Endothelial cell of umbilical vein (primary cell): ENCODE measurements at places on chromosomes 5 and 9.

DNA sequence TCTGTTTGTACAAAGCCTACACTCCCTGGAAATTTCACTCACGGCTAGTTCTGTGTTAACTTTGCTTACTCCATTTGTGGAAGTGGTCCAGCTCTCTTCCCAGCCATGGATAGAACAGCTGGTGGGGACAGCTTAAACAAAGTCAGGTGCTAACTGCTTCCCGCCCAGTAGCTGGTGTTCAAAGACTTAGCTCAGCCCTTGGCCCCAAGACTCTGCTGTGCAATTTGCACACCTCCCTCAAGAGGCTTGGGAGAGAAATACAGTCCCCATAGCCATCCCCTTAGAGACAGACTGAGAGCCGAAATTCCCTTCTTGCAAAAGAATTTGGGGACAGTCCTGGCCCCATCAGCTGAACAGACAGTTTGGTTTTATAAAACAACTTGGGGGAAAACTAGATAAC lies 73.8 kb upstream of the RAI14 start:
- H3K36me3 ChIP-seq: no peaks in the 10 kb centered on the region
- DNase-seq: peak; percentile 18
- H3K4me3 ChIP-seq: no peak overlapping the region
- H3K27ac ChIP-seq: peak overlapping the region; percentile 99
- no peaks in the 10 kb centered on the region for H3K27me3 ChIP-seq

GRCh38 chr5:59116231-59116865 lies 533.5 kb downstream of the RAB3C start:
- H3K4me1 ChIP-seq: peaks cover 2% of the 10 kb centered on the region
- no peak overlapping the region for H3K4me3 ChIP-seq
- H3K27ac ChIP-seq: no peak overlapping the region
- no peak for DNase-seq

DNA sequence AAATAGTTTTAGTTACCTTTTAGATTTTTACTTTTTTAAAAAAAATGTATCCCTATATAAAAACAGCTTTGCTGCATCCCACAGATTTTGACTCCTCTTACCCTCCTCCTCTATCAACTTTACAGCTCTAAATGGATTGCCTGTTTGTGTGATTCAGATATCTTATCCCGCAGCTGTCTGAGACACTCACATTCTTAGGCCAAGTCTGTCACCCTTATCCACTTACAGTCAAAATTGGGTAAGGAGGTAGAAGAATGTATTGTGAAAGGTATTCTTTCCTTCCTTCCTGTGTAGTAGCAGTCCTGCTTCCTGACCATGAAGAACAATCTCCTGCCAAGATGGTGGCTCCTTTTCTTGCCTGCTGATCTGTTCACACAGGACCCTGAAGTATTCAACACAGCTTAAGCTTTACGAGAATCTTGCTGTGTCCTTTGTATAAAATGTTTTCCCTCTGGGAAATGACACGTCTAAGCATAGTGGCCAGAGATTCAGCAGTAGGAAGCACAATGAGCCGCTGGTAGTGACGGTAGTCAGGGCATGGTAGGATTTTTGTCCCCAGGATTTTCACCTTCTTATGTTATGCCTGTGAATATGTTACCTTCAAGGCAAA lies 67.7 kb upstream of the ST8SIA4 start:
- DNase-seq: no peak
- H3K27ac ChIP-seq: no peak overlapping the region
- peaks cover 3% of the 10 kb centered on the region for H3K27me3 ChIP-seq
- no peaks in the 10 kb centered on the region for H3K4me1 ChIP-seq
- H3K4me3 ChIP-seq: no peak overlapping the region
- no peaks in the 10 kb centered on the region for H3K36me3 ChIP-seq

- no peaks in the 10 kb centered on the region for H3K27me3 ChIP-seq
- H3K27ac ChIP-seq: no peak overlapping the region
- DNase-seq: no peak
- H3K4me3 ChIP-seq: no peak overlapping the region
- H3K4me1 ChIP-seq: no peaks in the 10 kb centered on the region
Observed at GRCh38 chr5:141051521-141051866, 320 bp downstream of the PCDHB1 start.

DNA sequence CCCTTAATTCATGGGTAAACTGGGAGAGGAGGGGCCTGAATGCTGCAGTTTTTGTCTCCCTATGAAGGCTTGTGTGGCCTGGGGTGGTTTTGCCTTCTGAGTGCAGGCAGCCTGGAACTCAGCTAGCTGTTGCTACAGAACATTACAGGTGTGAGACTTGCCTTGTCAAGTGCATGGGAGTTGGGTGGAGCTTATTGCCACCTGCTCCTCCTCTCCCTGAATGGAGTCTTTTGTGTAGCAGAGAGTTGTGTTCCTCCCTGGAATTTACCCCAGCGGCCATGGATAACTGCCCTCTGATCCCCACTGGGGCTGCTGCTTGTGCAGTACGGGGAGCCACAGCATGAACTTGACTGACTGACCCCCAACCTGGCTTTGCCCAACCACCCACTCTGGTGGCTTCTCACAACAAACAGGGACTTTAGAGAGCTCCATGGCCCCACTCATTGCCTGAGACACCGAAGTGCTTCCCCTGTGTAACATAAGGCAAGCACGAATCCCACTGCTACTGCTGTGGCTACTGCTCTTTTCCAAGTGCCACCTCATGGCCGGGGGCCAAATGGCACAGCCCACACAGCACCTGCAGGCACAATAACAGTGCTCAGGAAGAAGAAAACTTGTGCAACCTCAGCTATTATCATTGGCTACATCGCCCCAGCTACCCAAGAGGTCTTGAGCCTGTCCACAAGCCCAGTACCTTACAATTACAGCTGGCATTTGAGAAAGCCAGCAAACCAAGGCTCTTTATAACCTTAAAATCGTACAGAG lies 942.9 kb downstream of the CDH18 start:
- no peak for DNase-seq
- no peak overlapping the region for H3K4me3 ChIP-seq
- H3K27me3 ChIP-seq: no peaks in the 10 kb centered on the region

DNA sequence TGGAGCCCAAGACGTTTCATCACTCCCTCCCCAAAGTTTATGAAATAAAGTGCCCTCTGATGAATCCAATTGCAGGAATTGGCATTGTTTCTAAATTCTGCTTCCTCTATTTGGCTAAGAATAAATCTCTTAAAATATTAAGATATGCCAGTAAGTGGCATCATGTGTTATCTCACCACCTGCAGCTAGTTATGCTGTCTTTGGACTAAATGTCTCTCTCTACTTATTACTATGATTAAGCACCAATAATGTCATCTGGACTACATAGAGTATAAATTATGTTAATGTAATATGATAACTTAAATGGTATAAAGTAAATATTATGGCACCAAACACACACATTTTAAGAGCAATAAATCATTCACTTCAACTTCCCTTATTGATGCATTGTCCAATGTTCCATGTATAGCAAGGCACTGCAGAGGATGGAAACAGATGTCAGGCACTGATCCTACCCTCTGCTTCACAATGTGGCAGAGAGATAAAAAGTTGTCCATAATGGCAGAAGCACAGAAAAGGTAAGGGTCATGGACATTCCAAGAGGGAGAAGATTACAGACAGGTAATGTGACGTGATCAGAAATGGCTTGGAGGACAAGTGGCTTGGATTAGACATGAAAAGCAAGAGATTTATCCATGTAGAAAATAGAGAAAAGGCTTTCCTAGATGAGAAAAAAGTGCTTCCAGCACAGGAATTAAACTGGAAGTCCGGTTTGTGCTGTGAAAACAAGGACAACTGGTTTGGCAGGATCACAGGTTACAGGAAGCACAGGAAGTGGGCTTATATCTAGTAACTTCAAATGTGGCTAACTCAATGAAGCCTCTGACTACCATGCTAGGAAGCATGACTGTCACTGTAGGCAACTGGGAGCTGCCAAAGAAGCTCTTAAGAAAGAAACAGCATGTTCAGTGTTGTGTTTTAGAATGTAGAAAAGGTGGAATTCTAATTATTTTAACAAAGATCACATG lies 26.7 kb downstream of the MARCHF11 start:
- H3K36me3 ChIP-seq: no peaks in the 10 kb centered on the region
- H3K27ac ChIP-seq: no peak overlapping the region
- H3K27me3 ChIP-seq: peaks cover 1% of the 10 kb centered on the region
- no peak overlapping the region for H3K4me3 ChIP-seq
- DNase-seq: no peak

DNA sequence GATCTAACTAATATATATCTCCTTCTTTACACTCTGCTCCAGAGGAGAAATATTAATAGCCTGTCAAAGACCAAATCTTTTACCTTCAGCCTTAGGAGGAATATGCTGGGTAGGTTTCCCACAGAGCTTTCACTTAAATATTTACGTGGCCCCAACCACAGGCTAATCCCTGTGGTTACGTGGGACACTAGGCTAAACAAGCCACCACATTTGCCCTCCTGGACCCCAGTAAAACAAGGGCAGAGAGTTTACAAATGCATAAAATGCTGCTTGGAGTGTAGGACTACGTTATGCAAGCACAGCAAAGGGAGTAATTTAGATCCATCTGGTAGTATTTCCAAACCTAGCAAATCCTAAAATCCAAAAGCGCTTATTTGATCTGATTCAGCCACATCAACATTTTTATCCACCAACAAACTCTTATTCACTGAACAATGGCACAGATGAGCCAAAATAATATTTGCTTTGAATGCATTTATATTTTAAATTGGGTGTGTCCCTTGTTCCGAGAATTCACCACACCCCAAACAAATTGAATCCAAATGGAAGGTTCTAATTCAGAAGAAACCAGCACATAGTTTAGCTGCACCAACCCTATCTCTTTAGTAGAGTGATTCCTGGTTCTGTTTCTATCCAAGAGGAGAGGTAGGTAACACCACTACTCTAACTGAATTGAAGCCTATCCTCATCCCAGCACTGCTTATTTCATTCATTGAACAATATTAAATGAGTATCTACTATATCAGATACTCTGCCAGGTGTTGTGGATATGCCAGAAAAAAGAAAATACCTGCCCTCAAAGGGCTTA lies 179.0 kb downstream of the TSSK1B start:
- no peak overlapping the region for H3K27ac ChIP-seq
- no peaks in the 10 kb centered on the region for H3K27me3 ChIP-seq
- no peaks in the 10 kb centered on the region for H3K36me3 ChIP-seq
- no peak for DNase-seq

DNA sequence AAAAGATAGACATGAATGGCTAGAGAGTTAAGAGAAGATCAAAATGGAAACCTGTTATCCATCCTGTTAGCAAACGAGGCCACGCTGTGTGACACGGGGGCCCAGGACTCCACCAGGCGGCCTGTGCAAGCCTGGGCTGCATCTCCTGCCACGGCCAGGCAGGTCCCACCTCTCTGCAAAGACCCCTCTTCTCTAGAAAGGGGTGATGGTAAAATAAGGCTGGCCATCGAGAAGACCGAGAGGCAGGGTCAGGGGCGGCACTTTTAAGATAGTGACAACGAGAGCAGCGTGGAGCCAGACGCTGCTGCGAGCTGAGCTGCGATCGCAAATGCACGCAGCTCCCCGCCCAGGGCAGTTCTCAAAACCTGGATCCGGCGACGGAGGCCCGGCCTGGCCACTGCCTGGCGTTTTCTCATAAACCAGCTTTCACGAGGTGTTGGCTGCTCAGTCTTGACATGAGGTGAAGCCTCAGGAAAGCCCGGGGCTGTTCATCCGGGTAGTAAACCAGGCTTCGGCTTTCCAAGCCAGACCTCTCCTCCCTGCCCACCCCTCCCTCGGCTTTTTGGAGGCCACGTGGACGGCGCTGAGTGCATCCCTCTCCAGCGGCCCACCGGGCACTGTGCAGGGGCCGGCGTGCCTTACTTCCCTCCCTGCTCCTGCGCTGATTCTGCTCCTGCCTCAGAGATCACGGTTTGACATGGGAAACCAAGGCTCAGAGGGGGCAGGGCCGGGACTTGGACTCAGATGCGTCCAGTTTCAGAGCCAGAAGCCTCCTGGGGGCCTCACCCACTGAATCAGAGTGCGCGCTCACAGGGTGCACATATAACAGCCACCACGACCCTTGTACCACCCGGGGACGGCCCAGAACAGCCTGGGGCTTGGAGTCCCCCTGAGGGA lies 151.6 kb upstream of the PHYKPL start:
- no peak overlapping the region for H3K27ac ChIP-seq
- no peaks in the 10 kb centered on the region for H3K4me1 ChIP-seq
- DNase-seq: no peak
- H3K27me3 ChIP-seq: no peaks in the 10 kb centered on the region
- no peaks in the 10 kb centered on the region for H3K36me3 ChIP-seq

DNA sequence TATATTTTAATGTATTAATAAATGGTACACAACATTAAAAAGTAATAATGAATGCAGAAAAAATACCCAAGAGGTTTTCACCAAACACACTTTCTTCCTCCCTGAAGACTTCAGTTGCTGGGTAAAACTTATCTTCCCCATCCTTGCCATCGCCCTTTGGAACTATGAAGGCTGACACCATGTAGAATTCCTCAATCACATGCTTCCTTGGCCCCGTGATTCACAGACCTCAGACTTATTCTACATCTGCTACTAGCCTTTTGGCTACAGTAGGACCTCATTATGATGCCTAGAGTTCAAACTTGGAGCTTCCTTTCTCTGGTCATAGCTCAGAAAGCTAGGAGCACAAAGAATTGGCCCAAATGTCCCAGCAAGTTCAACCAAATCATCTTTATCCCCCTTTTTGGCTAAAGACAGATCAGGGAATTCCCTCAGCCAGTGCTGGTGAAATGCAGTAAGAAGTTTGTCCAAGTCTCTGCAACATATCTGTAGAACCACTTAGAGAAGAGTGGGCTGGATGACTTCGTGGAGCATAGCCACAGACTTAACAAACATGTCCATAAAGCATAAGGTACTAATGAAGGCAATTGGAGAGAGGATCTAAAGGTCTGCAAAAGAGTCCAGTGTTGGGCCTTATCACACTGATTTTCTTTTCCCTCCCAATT lies 253.5 kb downstream of the SEC61B start:
- no peaks in the 10 kb centered on the region for H3K36me3 ChIP-seq
- no peak for DNase-seq
- H3K27ac ChIP-seq: no peak overlapping the region
- H3K27me3 ChIP-seq: peaks cover 3% of the 10 kb centered on the region
- H3K4me1 ChIP-seq: no peaks in the 10 kb centered on the region

GRCh38 chr9:99345942-99346341 lies 123.9 kb downstream of the SEC61B start:
- no peaks in the 10 kb centered on the region for H3K27me3 ChIP-seq
- no peak overlapping the region for H3K27ac ChIP-seq
- H3K4me3 ChIP-seq: no peak overlapping the region
- peaks cover 14% of the 10 kb centered on the region for H3K4me1 ChIP-seq
- H3K36me3 ChIP-seq: no peaks in the 10 kb centered on the region
